Stimulated activated CD4-positive, alpha-beta T cell treated with anti-CD3 and anti-CD28 coated beads, TNF-alpha, amount 100 ng/mL, for 48 hours (primary cell): ENCODE measurements at places on chromosomes 1 and 21.

- no peak for DNase-seq
Measured at GRCh38 chr1:100037656-100037926, 67.8 kb downstream of the SLC35A3 start.

GRCh38 chr21:27171707-27172106 lies 204.8 kb upstream of the ADAMTS5 start:
- DNase-seq: no peak

DNA sequence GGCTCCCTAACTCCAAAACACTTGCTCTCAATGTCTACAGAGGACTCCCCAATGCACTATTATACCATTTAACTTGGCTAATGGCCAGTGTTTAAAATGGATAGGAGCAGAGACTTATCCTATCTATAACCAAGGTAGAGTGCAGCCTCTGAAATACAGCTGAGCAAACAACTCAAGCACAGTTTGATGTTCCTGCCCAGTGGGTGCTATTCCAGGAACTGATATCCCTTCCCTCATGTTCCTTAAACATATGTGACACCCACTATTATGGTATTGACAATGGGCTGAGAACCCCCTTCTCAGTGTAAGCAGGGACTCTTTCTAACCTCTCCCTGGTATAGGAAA lies 51.7 kb downstream of the SH3GLB1 start:
- DNase-seq: no peak

DNA sequence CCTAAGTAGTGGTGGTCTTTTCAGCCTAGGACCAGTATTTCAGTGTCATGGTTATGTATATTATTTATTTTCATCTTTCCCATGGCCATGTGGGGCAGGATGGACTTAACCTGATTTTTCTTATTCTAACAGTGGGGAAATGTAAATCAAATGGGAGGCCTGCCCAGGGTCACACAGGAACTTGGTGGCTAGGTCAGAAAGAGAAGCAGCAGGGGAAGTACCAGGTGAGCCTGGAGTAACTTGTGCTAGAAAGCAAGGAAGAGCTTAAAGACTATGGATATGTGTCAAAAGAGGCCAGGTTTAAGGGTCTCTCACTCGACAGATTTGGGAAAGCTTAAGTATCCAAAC lies 936 bp downstream of the ZFP69B start:
- no peak for DNase-seq

DNA sequence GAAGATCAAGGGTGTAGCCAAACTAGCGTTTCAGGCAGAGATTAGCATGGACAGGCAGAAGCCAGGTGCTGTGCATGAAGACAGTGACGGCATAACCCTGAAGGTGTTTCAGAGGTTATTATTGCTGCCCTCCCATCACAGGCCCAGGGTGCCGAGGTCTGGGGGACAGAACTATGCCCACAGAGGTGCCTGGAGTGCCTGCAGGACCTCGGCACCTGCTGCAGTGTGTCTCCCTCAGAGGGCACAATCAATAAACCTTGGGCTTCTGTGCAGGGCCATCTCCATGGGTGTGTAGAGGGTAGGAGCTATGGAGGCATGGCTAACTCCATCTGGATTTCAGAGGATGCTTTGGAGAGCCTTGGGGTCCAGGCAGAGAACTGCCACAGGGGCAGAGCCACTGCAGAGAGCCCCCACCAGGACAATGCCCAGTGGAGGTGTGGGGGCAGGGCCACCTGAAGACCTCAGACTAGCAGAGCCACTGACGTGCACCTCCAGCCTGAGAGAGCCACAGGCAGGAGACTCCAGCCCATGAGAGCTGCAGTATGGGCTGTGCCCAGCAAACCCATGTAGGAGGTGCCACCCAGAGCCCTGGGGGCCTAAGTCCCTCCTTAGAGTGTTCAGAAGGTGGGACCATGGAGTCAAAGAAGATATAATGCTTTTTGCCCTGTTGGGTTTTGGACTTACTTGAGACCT lies 5.7 kb upstream of the ABCG1 start:
- no peak for DNase-seq

GRCh38 chr1:179303200-179303785 lies 9.7 kb downstream of the SOAT1 start:
- DNase-seq: no peak

GRCh38 chr21:39313042-39313570 lies 326 bp downstream of the BRWD1 start:
- DNase-seq: peak; percentile 4

DNA sequence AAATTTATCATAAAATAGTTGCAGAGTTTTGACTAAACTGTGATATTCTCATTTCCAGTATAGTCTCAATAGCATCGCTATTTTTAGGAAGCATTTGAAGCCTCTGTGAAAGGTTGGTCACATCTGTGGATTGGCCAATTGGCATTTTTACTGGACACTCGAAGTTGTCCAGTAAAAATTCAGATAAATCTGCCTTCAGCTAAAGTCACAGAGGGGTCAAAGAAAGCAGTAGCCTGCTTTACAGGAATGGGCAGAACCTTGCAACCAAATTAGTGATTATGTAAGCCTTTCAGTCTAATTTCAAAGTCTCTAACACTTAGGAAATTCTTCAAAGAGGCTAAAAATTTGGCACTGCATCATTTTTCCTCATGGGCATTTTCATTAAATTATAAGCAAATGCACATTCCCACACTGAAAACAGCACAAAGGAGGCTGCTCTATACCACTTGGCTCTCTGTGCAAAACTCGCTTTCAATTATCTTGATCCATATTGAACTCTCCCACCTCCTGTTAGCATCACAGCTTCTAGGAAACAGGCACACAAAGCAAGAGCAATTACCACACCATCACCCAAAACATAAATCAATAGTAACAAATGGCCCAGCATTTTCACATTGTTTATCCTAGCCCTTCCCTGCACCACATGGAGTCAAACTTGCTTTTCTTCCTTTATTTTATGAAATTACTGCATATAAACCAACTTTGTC lies 318.5 kb upstream of the DUSP10 start:
- DNase-seq: no peak

- DNase-seq: no peak
Measured at GRCh38 chr21:45529785-45530422, 12.3 kb downstream of the SLC19A1 start.

- peak; percentile 1 for DNase-seq
Measured at GRCh38 chr1:85464497-85465098, 361 bp downstream of the DDAH1 start.

DNA sequence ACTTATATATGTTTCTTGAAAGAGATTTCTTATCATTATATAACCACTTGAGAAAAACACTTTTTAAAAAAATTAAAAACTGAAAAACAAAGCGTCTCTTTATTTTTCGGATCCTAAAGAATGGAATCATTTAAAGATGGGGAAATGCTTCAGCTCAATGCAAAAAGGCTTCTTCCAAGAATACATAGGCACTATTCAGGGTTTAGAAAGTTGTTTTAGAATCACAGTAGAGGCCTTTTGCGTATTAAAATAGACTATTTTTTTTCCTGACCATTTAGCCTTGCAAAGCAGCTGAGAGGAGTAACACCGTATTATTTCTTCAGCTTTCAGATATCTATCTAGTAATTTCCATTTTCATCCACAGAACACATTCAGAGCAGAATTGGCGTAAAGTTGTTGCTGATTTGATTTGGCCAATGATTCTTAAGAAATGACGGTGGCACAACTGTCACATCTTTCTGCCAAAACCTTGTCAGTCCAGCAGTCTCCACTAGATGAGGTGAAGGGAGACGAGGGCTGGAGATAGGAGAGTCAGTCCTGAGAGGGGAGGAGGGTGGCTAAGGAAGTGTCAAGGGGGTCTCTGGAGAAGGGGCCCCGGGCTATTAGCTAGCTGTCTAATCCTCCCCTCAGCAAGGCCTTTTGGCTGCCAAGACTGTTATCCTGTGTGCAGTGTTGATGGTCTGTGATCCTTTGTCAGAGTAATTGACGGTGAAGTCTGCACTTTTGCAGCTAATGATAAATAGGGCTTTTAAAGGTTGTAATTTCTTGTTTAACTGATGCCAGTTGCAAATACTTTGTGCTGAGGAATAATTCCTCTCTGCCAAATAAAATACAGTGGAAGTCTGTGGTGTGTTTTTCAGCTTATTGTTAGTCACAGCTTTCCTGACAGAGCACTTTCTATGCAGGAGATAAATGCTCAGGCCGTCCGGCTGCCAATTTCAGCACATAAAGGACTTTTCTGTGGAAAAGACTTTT lies 34.7 kb downstream of the PRRX1 start:
- DNase-seq: no peak

DNA sequence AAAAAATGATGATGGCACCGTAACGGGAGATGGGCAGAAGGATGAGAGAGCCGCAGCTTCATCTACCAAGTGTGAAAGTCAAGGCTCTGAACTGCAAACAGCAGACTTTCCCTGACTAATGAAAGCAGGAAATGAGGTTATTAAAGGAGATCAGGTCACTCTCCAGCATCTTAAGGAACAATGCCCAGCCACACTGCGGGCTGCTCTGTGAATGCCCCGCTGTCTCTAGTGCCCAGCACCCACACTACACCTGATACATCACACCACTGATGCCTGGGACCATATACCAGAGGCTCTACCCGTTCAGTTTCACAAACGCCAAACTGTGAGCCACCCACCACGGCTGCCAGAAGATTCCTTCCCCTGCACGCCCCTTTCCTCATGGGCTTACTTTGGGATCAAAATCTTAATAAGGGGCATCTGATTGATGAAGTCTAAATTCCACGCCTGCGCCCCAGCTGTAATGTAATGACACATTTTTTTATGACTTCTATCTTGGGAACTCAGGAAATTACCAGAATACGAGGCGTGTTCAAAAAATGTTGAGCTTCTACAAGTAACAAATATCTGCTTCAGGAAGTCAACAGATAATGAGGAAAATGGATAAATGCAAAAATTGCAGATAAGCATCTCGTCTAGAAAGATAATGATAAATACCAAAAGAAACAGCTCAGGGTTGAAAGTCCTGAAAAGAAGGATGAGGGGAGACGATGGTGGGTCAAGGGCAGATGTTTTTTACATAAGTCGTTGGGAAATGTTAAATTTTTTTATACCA lies 72.0 kb downstream of the MIS18A start:
- DNase-seq: no peak

GRCh38 chr1:21541835-21542234 lies 32.6 kb downstream of the ALPL start:
- no peak for DNase-seq

DNA sequence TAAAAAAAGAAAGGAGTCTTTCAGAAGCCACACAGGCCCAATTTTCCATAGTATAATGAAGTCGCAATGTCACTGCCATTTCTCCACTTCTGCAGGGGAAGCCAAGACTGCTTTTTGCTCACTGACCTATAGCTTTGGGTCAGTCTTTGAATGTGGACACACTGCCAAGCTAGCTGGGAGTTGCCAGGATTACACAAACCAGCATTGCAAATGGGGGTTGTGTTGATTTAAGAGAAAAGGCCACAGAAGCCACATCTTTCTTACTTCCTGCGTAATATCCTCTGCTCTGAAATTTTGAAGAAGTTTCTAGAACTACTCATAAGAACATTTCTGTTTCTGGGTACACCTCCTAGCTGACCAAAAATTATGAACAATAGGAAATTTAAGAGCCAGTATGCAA lies 45.8 kb upstream of the SAMSN1 start:
- no peak for DNase-seq

DNA sequence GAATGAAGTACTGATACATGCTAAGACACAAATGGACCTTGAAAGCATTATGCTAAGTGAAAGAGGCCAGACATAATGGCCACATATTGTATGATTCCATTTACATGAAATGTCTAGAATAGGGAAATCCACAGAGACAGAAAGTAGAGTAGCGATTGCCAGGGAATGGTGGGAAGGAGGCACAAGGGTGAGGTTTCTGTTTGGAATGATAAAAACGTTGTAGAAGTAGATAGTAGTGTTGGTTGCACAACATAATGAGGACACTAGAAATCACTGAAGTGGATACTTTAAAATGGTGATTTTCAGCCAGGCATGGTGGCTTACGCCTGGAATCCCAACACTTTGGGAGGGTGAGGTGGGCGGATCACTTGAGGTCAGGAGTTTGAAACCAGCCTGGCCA lies 97.6 kb upstream of the VANGL1 start:
- DNase-seq: no peak
